ENCODE measurements at places on chromosomes 2 and 18.

GRCh38 chr2:107306881-107307280 is 420.9 kb upstream of the ST6GAL2 start:
- no peak for DNase-seq

DNA sequence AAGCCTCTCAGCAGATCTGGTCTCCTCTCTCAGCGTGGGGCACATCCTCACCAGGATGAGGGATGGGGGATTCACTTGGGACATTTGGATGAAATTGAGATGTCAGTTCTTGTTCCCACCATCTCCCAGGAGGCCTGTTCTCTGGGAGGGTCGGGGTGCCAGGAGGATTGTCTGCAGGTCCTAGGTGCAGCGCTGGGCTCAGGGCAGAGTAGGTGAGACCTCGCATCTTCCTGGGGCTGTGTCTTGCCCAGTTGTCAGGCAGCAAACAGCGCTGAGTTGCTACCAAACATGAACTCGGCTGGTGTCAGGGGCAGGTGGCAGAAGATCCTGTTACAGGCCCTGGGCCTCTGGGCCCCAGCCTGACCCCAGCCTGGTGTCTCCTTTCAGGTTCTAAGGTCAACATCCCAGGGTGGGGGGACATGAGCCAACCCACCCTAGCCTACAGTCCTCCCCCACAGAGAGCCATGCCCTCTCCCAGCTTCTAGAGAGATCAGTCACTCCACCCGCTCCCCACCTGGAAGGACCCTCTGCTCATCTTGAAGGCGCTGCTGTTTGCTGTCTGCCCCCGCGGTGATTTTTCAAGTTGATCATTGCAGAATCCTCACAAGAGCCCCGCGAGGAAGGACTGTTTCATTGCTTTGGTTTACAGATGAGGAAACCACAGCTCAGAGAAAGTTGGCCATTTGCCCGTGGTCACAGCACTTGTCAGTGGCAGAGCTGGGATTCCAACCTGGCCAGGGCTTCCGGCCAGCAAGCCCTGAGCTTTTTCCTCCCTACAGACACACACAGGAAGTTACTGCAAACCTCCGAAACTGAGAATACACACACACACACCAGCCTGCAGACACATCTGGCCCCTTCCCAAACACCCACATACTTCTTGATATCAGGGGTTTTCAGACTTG is 83.9 kb downstream of the STPG4 start:
- peak; percentile 5 for DNase-seq

DNA sequence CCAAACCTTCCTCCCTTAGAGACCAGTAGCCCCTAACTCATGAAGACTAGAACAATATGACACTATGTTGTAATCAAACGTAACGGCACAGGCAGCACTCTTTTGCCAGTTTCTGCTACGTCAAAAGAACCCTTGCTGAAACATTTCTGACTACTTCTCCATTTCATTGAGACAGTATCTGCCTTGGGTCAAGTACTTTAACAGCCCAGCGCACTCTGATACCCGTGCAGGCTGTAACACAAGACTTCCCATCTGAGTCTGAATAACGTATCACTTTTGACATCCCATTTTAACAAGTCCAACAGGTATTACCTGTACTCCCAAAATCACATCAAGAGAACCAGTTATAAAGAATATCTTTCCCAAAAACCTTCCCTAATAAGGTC is 38.4 kb downstream of the TBC1D8 start:
- no peak for DNase-seq

DNA sequence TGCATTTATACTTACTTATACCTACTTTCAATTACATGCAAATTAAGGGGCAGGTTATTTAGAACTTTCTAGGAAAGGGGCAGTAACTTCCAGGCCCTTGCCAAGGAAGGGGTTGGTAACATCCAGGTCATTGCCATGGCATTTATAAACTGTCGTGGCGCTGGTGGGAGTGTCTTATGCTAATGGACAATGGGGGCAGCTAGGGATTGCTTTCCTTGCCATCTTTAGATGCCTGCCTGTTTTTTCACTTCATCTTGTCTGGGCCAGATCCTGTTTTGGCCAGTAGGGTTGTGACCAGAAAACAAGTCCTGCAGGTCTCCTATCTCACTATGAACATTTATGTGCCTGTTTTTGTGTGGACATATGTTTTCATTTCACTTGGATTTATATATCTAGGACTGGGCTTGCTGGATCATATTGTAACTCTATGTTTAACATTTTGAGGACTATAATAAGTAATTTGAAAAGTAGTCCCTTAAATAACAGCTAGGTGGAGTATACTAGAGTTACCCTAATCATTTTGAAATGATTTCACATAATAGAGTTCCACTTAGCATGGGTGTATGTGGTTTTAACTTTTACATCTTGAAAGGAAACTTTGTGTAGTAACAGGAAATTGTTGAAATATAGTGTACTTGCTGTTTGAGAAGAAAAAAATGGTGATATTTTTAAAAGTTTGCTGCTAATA is 56.1 kb downstream of the LCLAT1 start:
- DNase-seq, result no peak

DNA sequence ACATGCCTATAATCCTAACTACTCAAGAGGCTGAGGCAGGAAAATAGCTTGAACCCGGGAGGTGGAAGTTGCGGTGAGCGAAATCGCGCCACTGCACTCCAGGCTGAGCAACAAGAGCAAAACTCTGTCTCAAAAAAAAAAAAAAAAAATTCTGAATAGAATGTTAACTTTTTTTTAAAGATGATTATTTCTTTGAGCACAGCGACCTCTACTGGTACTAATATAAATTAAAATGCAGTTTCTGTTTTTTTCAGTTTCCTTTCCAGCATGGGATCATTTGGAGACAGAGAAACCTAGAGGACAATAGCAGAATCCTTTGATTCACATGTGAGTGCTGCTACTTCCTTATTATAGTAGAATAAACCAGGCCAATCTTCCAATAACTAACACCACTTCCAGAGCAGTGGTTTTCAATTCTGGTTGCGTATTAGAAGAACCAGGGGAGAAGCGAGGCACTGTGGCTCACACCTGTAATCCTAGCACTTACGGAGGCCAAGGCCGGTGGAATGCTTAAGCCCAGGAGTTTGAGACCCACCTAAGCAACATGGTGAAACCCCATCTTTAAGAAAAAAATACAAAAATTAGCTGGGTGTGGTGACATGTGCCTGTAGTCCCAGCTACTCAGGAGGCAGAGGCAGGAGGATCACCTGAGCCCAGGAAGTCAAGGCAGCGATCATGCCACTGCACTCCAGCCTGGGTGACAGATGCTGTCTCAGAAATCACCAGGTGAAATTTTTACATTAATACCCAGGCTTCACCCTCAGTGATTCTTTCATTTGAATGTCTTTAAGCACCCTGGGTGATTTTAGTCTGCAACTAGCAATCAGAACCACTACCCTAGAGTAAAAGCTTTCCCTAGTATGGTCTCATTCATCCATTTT is 10.1 kb downstream of the SRSF7 start:
- no peak for DNase-seq

- DNase-seq, result no peak
These were observed 75.9 kb downstream of the SFXN5 start for GRCh38 chr2:72995430-72996116.
